CD4-positive, alpha-beta T cell treated with Interleukin-4 for 4 hours (primary cell): ENCODE measurements at places on chromosomes 11 and 22.

- no peak for DNase-seq
These were observed 138.2 kb upstream of the NTM start for GRCh38 chr11:131232261-131232660.

- DNase-seq = no peak
These were observed 102.9 kb downstream of the CTTN start for GRCh38 chr11:70501051-70501901.

GRCh38 chr11:17901481-17901880 lies 111.4 kb downstream of the SERGEF start:
- DNase-seq = no peak

- no peak for DNase-seq
These were observed 441.1 kb downstream of the TBC1D22A start for GRCh38 chr22:47203554-47203991.

DNA sequence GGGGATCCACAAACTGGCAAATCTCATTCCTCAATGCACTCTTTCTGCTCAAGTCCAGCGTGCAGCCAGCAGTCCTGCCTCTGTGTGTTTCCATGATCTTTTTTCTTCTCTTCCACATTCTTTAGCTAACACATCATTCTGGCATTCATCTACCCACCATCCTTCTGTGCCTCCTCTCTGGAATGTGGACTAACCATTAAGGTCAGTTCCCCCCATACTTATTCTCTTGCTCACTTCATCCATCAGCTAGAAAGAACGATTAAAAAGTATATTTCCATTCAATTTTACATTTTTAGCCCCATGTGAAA lies 7.8 kb downstream of the KIRREL3 start:
- no peak for DNase-seq

- no peak for DNase-seq
These were observed 18.2 kb downstream of the RTN4R start for GRCh38 chr22:20249797-20250354.

DNA sequence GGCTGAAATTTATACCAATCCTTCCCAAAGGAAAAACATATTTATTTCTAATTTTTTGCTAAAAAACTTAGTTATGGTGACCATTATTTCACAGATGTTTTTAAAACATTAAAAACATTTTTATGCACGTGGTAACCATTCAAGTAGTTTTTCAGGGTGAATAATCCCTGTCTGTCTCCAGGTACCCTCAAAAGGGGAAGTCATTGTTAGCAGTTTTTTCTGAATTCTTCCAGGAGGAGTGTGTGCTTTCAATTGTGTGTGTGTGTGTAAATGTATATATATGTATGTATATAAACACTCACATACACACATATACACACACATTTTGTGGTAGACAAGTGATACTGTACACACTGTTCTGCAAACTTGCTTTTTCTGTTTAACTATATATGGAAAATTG lies 43.9 kb downstream of the MIAT start:
- no peak for DNase-seq

DNA sequence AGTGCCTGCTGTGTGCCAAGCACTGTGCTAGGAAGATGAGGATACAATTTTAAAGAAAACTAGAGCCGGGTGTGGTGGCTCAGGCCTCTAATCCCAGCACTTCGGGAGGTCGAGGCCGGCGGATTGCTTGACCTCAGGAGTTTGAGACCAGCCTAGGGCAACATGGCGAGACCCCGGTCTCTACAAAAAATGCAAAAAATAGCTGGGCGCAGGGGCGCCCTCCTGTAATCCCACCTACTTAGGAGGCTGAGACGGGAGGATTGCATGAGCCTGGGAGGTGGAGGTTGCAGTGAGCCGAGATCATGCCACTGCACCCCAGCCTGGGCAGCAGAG lies 8.3 kb downstream of the TPBGL start:
- DNase-seq = no peak
